Stimulated activated CD4-positive, alpha-beta T cell treated with anti-CD3 and anti-CD28 coated beads, Interleukin-1b, Interleukin-23, amount 100 ng/mL, for 4 hours (primary cell): ENCODE measurements at places on chromosomes 16 and 17.
A peak's percentile ranks its signal among the peaks of the same experiment; 100 is the strongest.

- DNase-seq, result no peak
Measured at GRCh38 chr17:68719431-68719830, 118.3 kb upstream of the FAM20A start.

DNA sequence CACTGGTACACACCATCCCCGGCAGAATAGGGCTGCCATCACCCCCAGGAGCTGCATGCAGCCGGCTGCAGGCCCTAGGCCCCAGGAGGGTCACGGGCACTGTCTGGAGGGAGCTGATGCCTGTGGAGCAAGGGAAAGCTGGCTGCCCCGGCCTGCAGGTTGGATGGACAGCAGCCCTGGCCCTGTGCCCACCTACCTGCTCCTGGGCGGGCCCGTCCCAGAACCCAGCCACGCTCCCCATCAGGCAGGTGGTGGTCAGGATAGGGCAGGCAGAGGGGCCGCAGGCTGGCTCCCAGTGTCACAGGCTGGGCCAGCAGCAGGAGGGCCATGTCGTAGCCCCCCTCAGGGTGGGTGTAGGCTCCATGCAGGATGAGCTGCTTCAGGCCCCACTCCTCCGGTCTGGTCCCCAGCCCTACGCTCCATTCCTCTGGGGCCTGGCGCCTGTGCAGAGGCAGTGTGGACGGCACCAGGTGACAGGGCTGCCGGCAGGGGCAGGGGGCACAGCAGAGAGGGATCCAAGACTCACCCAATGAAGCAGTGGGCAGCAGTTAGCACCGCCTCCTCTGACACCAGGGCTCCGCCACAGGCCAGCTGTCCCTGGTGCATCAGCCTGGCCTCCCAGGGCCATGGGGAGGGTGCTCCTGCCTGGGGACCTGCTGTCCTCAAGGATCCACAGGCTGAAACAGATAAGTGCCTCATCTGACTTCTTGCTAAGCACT is 4.0 kb downstream of the PRSS53 start:
- no peak for DNase-seq

GRCh38 chr17:34988644-34989043 is 8.3 kb downstream of the LIG3 start:
- DNase-seq, result no peak

DNA sequence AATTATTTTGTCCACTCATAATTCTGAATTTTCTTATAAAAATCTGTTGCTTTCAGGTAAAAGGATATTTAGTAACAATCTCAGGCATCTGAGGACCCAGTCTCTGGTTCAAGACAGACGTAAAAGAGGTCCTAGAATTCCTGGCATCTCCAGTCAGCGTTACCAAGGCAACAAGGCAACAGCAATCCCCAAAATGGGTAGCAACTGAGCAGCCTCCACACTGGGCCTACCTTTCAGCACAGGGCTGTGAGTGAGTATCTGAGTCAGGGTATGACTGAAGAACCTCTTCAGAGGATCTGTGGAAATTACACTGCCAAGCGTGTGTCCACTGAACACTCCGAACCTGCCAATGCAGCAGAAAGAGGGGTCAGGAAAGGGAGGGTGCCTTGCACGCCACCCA is 20.8 kb downstream of the FANCA start:
- no peak for DNase-seq

- peak; percentile 72 for DNase-seq
Measured at GRCh38 chr17:41801374-41802271, 10.1 kb downstream of the P3H4 start.

DNA sequence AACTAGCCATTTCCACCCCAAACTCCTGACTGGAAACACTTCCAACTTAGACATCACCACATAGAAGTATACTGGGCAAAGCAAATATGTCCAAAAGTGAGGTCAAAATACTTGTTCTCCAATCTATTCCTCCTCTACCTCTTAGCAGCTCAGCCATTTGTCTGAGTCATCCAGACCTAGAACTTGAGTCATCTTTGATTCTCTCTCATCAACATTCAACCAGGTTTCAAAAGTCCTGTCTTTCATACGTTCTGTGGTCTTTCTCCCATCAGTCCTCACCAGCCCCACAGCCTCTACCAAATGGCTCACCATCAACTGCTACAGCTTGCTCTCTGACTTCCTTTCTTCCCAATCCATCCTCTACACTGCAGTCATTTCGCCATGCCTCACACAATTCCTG is 6.8 kb downstream of the ANKFY1 start:
- DNase-seq, result no peak
